ENCODE measurements at places on chromosomes 7 and 10. TPM values are rescaled to one million over a fixed set of nuclear protein-coding genes. Genes with fewer than 3 reads are reported as not detected.

The FBXL13 gene
- total RNA-seq = 0.39 TPM

The AZGP1 gene
- total RNA-seq = not detected

The TRIM56 gene
- total RNA-seq = 23.5 TPM

The TWIST1 gene
- 0.19 TPM for total RNA-seq

The CAMK1D gene
- 2.0 TPM for total RNA-seq

The ALOX5 gene
- total RNA-seq = not detected

The MEOX2 gene
- 1.3 TPM for total RNA-seq

The SLC29A3 gene
- 3.1 TPM for total RNA-seq

The NEUROG3 gene
- total RNA-seq = not detected

The CNPY1 gene
- not detected for total RNA-seq

The CALHM3 gene
- not detected for total RNA-seq

The HOXA2 gene
- total RNA-seq = 0.24 TPM

The CHRM2 gene
- 1.4 TPM for total RNA-seq

The SOSTDC1 gene
- not detected for total RNA-seq

The CALCR gene
- not detected for total RNA-seq

The FANK1 gene
- 4.8 TPM for total RNA-seq

The SEMA4G gene
- 6.9 TPM for total RNA-seq

The LEP gene
- total RNA-seq = not detected

The ANKRD30A gene
- not detected for total RNA-seq

All from glomerular endothelial cell (primary cell).